Endothelial cell of umbilical vein (primary cell): ENCODE measurements at places on chromosomes 2 and 18. TPM values are rescaled to one million over a fixed set of nuclear protein-coding genes. Genes with fewer than 3 reads are reported as not detected.

ACVR1C gene
- total RNA-seq: not detected in 2 replicates

PPP1R1C gene
- 0.55 TPM in 1 of 2 replicates, not detected in the other for total RNA-seq

GRCh38 chr2:13110825-13111224, 394.1 kb downstream of the TRIB2 start:
- DNase-seq: no peak

DNA sequence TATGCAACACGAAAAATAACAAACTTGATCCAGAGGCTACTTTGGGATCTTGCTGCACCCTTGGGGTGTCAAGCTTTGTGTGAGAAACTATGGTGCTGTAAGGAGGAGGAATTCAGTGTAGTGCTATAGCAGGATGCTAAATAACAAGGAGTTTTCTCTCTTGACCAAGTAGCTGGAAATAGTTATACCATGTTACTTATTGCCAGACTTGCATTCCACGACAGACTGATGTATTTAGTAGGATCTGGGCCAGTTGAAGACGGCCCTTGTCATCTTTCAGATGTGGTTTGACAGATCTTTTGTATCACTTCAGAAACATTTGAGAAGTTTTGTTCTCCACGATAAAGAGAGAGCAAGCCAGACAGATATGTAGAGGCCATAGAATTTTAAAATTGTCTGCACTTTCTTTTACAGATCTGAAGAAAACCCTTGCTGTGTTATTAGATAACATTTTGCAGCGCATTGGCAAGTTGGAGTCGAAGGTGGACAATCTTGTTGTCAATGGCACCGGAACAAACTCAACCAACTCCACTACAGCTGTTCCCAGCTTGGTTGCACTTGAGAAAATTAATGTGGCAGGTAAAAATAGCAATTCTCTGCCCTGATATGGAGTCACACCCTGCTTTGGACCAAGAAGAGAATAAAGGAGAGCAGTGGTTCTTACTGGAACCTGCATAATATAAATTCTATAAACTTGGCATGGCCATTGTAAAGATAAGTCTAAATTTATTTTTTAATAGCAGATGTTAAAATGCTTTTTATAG, 16.3 kb downstream of the MGAT5 start:
- DNase-seq: no peak

DNA sequence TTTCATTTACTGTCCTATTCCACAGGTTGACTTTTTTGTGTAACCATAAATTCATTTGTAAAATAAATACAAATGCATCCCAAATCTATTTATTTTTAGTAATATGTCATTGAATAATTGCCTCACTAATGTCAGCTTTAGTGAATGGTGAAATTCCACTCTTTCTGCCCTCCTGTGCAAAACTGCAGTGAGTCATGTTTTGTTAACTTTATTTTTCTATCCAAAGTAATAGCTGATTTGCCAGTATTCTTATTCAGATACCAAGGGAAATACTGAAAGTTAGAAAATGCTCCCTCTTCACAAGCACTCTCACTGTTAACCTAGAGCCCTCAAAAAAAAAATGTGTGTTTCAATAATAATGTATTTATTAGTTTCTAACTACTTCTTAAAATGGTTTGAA, 322.8 kb downstream of the RIT2 start:
- DNase-seq: no peak

DNA sequence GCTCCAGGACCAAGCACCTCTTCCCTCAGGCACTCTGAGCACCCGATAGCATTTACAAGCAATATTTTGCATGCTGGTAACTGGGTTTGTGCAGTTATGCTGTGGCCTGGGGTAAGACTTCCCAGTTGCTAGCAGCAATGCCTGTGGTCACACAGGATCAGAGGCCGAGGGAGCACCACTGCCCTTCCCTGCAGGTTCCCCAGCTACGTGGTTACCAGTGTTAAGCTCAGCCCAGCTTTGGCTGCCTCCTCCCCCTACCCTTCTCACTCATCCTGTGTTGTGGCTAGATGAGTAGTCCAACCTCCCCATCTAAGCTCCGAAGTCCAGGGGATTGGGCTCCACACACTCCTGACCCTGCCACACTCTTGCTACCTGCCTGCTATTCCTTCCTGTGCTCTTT, 141.1 kb downstream of the CELF4 start:
- DNase-seq: no peak

DNA sequence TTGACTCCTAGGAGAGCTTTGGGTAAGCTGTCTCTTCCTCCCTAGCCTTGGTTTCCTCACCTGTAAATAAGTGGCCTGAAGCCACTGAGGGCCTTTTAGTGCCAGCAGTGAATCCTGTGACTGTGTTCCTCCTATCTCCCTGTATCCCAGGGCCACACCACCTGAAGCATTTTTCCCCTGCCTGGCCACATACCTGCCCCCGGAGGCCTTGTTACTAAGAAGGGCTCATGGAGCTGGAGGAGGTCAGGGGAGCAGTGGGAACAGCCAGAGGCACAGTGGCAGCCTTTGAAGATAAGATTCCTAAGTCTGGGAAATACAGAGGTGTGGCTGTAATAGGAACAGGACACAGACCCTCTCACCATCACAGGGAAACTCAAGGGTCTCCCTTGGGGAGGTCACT, 162.4 kb downstream of the SMAD7 start:
- no peak for DNase-seq

DNA sequence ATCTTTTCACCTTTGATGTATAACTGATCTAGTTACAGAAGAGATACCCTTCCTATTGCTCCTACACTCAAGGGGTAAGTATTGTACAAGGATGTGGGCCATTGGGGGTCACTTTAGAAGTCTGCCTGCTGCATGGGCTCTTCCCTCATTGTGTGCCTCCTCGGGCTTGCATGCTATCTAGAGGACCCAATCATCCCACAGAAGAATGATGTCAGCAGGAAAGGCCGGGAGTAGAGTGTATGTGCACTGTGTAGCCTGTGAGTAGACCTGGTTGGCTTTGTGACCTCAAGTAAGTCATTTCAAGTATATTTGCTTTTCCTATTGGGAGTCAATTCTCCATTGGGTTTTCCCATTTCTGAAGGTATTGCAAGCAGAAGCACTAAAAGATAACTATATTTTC, 129.5 kb upstream of the TRIB2 start:
- DNase-seq: no peak
